Jurkat, Clone E6-1 (cell line): ENCODE measurements at places on chromosomes 7 and 10.

DNA sequence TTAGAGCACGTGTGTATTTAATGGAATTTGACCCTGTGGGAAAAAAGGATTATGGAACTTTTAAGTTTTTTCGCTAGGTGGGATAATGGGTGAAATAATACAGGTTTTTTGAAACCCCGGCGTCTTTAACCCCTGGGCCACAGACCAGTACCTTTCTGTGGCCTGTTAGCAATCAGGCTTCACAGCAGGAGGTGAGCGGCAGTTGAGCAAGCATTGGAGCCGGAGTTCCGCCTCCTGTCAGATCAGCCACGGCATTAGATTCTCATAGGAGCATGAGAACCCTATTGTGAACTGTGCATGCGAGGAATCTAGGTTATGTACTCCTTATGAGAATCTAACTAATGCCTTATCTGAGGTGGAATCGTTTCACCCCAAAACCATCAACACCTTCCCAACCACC, 28.6 kb downstream of the WAC start:
- DNase-seq = no peak

DNA sequence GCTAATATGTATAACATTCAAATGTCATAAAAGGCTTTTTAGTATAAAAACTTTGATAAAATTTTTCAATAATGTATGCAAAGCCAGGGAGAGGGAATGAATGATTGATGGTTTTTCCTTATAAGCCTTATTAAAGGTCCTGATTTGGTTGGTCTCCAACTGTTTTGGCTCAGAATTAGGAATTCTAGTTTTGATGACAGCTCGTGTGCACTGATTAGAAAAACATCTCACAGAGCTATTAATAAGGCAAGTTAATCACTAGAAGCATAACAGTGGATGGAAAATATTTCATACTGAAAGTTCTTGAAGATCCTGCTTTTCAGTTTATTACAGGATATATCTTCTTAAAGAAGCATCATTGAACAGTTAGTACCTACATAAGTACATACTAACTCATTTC, 114.9 kb upstream of the NOBOX start:
- DNase-seq = no peak

GRCh38 chr10:78700413-78700812, 368.4 kb upstream of the ZMIZ1 start:
- peak; percentile 6 for DNase-seq

DNA sequence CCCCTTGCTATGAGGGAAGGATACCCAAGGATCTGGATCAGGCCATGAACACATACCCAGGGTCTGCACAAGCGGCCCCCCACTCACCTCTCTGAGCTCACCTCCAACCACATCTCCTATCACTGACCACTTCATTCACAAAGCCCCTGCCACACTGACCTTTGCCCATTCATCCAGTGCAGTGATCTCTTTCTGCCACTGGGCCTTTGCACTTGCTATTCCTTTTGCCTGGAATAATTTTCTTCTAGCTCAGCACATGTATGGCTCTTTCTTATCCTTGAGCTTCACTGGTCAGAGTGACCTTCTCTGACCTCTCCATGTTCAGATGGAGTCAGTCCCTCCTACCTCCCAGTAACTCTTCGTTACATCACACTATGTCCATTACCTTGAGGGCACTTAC, 48.3 kb downstream of the ADRA2A start:
- no peak for DNase-seq

DNA sequence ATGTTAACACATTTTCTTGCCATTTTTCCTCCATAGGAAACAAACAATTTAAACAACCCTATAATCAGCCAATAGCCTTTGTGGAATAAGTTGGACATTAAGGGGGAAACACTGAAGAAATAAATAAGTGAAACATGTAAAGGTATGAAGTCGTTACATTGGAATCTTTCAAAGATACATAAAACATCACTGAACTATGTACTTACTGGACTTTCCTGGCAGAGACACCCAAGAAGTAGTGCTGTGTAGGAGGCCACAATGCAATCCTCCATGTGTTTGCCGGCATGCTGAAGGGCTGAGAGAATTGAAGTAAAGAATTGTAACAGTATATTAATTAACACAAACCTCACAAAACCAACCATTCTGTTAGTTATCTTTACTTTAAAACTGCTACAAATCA, 76.5 kb upstream of the GRID1 start:
- no peak for DNase-seq

DNA sequence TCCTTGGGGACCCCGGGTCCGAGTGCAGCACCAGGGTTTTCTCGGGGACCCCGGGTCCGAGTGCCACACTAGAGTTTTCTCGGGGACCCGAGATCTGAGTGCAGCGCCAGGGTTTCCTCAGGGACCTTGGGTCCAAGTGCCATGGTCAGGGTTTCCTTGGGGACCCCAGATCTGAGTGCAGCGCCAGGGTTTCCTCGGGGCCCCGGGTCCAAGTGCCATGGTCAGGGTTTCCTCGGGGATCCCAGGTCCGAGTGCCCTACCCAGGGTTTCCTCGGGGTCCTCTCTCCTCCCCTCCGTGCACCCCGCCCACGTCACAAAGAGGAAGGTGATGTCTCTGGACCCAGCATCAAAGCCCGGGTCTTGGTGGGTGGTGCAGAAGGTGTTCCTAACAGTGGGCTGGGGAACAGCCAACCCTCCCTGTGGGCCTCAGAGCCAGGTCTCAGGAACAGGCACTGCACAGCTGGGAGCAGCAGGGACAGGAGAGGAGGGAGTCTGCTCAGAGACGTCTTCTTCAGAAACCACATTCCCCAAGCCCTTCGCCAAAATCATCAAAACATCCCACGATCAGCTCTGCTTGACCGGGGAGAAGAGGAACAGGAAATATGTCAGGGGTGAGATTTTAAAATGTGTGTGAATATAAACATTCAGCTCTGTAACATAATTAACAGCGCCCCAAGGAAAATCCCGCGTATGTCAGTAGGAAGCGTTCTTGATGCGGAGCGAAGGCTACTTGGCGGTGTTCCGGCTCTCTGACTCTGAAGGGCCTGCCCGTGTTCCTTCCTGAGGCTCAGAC, 540.7 kb downstream of the DNAJB6 start:
- DNase-seq = no peak

DNA sequence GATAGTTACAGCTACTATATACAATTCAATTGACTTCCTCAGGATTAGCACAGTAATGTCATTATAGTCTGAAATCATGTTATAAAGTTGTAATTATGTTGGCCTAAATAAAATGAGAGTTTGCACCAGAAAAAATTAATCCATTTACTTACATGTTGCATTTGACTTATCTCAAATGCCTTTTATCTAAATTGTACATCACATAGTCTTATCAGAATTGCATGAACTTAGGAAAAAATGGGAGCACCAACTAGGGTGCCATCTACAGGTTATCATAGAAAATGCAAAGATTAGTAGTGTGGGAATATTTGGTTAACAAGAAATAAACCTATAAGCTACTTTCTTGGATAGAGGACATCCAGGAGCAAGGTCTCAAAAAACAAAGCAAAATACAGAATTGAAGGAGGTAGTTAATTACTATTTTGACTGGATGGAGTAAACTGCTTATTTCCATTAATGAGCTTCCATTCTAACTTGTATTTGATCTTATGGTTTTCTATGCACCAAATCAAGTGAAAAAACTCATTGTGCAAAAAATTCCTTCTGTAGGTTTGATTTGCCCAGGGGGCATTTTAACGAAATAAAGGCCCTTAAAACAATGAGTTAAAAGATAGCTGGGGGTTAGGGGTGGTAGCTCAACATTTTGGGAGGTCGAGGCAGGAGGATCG, 60.0 kb upstream of the ORC5 start:
- DNase-seq = peak; percentile 6

DNA sequence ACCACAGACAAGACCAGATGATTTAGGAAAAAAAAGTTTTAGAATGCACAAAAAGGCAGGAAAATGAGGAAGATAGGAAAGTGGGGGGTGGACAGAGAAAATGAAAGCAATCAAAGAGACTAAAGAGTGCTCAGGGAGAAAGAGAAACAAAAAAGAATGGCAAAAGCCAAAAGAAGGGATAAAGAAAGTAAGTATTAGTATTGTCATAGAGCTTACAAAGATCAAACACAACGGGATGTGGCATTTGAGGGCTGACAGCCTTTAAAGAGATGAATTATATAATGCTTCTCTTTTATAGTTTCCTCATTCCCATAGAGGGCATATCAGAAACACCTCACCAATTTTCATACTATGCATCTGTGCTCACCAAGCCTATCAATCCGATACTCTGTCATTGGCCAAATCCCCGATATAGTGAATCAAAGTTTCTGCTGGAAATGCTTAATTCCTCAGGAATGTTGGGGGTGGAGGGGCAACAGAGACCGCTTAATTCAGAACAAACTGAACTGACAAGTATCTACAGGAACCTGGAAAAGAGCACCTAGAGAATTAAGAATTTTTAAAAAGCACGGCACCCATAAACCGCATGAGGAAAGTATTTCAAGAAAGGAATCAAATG, 2.7 kb downstream of the COG5 start:
- DNase-seq = peak; percentile 40

- peak; percentile 52 for DNase-seq
Measured at GRCh38 chr7:1920266-1920681, 250.2 kb downstream of the ELFN1 start.

DNA sequence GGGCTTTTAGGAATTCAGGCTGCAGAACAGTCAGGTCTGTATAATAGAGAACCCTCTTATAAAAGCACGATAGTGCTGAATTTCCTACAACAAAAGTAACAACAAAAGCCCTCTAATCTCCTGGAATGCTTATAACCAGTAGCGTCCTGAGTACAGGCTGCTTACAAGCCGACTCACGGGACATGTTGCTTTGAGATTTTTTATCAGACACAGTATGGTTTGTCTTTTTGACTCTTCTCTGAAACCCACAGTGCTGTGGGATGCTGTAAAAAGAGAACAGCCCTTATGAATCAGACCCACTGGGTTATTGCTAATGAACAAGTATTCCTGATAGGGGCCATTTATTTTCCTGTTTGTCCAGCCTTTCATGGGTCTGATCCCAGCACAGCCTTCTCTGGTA, 59.4 kb downstream of the PLPP4 start:
- no peak for DNase-seq

DNA sequence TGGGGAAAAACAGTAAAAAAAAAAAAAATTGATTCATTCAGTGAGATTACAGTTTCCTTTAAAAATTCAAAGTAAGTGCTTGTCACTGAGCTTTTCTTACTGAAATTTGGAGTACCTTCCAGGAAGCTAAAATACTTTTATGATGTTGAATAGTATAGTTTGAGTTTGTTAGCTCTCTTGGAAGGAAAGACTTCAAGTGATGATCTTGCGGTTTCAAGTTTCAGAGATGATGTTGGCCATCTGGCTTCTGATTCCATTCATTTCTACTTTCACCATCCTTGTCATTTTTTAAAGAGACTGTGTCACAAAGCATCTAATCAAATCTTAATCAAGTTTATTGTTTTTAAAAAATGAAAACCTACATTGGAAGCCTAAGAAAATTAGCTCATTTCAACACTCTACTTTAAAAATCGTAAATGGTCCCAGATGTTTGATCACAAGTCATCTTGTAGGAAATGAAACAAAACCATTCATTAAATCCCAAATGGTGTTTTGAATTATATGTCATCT, 4.9 kb upstream of the HERPUD2 start:
- DNase-seq = no peak

DNA sequence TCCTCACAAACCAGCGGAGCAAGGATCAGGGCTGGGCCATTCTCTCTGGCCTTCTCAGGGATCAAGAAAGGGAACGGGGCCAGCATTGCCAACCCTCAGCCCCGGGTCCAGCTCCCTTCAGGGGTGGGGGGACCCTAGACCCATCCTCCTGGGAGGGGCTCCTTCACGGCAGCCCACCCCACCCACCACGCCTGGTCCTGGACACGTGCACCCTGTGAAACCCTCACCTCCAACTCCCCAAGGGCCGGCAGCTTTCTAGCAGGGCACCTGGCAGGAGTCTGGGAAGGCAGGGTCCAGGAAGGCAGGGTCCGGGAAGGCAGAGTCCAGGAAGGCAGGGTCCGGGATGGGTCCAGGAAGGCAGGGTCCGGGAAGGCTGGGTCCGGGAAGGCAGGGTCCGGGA, 46.6 kb upstream of the ADGRA1 start:
- no peak for DNase-seq

DNA sequence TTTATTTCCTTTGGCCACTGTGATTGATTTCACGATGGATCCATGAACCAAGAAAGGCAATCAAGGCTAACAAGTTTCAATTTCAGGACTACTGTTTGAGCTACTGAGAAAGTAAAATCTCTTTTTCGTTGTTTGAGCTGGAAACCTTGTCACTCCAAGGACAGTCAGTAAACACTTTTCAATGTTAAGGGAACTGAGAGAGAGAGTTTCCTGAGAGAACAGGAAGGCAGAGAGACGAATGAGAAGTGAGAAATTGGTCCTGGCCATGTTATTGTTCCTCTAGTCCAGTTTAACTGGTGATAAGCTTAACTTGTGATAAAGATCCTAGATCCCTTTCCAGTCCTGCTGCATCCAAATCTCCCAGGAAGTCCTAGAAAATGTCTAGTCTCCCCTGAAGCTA, 909 bp upstream of the AKR1D1 start:
- no peak for DNase-seq

DNA sequence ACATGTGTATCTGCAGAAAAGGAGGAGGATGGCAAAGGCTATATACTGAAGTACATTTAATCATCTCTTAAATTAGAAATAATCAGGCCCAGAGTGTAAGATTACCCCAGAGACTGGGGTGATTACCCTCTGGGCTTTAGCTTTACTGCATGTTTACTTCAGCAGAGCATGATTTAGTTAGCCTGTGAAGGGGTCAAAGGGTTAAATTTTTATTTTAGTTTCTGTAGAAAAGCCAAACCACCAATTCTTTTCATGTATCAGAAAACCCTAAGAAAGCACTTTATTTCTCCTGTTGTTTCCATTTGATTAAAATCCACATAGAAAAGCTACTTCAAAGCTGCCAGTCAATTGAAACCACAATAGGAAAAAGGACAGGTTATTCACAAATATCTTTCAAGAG, 101.5 kb upstream of the LSM8 start:
- DNase-seq = no peak

DNA sequence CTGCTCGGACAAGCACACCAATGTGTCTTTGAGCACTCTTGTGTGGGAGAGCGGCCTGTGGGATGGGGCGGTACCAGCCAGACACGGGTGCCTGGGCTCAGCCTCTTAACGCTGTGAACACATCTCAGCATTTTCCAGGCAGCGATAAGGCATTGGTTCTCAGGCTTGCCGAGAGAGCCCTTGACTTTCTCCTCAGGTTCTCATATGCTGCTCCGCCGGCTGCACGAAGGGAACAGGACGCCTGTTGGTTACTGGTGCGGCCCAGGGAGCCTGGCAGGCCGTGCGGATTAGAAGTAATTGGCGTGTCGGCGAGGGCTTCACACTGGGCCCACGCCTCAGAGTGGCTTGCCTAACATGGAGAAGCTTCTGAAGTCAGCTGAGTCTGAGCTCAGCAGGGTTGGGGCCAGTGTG, 456.7 kb upstream of the FOXK1 start:
- no peak for DNase-seq

GRCh38 chr10:110699859-110700468, 55.8 kb downstream of the RBM20 start:
- DNase-seq = no peak

GRCh38 chr10:22476601-22477321, 131.5 kb downstream of the SPAG6 start:
- no peak for DNase-seq

- no peak for DNase-seq
Measured at GRCh38 chr7:37007268-37007667, 283.0 kb upstream of the AOAH start.

- DNase-seq = no peak
Measured at GRCh38 chr7:21304808-21305375, 123.0 kb upstream of the SP4 start.

GRCh38 chr7:120028636-120029035, 244.3 kb upstream of the KCND2 start:
- DNase-seq = no peak

GRCh38 chr10:91307489-91307888, 87.0 kb downstream of the PCGF5 start:
- DNase-seq = no peak
